ENCODE measurements at places on chromosomes 5 and 9.

DNA sequence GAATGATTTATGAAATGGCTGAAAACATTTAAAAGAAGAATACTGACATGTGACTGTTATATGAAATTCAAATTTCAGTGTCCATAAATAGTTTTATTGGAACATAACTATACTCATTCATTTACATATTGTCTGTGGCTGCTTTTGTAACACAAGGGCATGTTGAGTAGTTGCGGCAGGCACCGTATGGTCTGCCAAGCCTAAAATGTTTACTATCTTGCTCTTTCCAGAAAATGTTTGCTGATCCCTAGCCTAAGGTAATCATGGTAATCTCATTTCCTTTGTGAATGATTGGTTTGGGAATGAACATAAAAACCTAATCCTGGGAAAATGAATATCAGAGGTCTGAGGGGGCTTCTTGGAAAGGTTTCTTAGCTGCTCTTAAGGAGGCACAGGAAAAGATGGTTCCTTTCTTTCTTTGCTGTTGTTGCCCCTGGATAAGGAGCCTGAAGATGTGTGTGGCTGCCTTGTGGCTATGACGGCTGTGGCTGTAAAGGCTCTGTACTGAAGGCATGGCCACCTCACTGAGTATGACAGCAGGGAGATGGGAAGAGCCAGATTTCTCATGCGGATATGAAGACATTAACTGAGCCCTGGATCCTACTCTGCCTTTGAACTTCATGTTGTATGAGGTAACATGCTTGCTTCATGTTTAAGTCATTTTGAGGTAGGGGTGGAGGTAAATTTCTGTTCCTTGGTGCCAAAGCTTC lies 419.4 kb upstream of the CLINT1 start:
- DNase-seq = no peak

- DNase-seq = no peak
Observed at GRCh38 chr9:76846297-76846696, 59.6 kb downstream of the PRUNE2 start.

GRCh38 chr5:17172791-17173190 lies 44.6 kb upstream of the BASP1 start:
- no peak for DNase-seq

DNA sequence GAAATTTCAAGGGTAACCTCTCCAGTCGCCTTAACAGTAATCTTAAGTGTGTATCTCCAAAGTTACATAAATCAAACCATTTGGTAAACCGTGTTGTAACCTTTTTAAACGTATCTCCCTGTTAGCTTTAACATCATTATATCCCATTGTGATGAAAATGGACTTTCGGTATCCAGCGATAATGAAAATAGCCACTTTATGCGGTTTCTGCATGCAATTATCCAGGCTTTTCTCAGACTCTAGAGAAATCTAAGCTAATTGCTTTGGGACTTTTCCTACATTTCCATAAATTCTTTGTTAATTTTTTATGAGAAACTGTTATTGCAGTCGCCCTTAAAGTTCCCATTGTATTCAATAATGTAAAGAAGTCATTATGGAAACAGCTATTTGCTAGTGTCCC lies 170.7 kb downstream of the ZNF608 start:
- DNase-seq = no peak

GRCh38 chr5:78778538-78778937 lies 130.0 kb upstream of the LHFPL2 start:
- no peak for DNase-seq
